Endothelial cell of umbilical vein (primary cell): ENCODE measurements at places on chromosomes 13 and 19. TPM values are rescaled to one million over a fixed set of nuclear protein-coding genes. Genes with fewer than 3 reads are reported as not detected.

IGFLR1 gene
- 2.6 and 3.4 TPM in 2 replicates for total RNA-seq

- no peak for DNase-seq
These were observed 10.3 kb upstream of the ZBTB7A start for GRCh38 chr19:4077007-4077374.

GRCh38 chr13:27969082-27969865 lies at the start of gene CDX2:
TSS of gene CDX2 (minus strand) at chr13:27969315. CDS start at chr13:27969006, 309 bp downstream.
- no peak for DNase-seq

GRCh38 chr13:28012383-28012782 lies 23.9 kb upstream of the URAD start:
- DNase-seq: no peak

ARL11 gene
- 0.20 and 0.23 TPM in 2 replicates for total RNA-seq

- DNase-seq: peak; percentile 31
These were observed 933 bp downstream of the TFPT start for GRCh38 chr19:54114340-54115108.

CDC42EP5 gene
- 73.8 and 85.5 TPM in 2 replicates for total RNA-seq

- no peak for DNase-seq
These were observed 49.4 kb upstream of the RNF113B start for GRCh38 chr13:98226496-98226895.

DNA sequence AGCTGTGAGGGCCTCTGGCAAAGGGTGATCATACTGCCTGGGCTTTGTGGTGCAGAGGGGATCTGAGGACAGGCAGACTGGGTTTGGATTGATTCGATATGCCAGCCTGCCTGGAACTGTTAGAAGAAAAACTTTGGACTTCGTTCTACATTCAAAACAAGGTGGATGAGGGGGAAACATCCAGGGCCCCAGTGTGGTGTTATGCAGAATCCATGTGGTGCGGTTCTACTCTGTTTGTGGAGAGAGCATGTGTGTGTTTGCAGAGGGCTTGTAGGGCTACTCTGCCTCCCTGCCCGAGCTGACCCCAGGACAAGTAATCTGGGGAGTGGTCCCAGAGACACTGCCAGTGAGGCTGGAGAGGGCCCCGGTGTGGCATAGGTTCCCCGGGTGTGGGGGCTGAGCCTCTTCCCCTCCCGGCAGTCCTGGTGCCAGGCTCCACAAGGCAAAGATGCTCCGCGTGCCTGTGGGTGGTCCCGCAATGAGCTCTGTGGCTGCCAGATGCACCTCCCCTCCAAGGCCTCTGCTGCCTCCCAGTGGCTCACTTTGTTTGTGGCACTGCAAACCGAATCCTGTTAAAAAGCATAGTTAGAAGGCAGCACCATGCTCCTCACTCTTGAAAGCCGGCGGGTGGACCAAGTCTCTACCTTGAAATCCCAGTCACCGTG lies 22.3 kb upstream of the TFDP1 start:
- peak; percentile 73 for DNase-seq

PGLYRP1 gene
- not detected in 2 replicates for total RNA-seq

- no peak for DNase-seq
These were observed 155.6 kb upstream of the IRS2 start for GRCh38 chr13:109941951-109942350.

GRK1 gene
- total RNA-seq: not detected in 2 replicates

ATP7B gene
- total RNA-seq: 8.0 TPM in 2 replicates

DNA sequence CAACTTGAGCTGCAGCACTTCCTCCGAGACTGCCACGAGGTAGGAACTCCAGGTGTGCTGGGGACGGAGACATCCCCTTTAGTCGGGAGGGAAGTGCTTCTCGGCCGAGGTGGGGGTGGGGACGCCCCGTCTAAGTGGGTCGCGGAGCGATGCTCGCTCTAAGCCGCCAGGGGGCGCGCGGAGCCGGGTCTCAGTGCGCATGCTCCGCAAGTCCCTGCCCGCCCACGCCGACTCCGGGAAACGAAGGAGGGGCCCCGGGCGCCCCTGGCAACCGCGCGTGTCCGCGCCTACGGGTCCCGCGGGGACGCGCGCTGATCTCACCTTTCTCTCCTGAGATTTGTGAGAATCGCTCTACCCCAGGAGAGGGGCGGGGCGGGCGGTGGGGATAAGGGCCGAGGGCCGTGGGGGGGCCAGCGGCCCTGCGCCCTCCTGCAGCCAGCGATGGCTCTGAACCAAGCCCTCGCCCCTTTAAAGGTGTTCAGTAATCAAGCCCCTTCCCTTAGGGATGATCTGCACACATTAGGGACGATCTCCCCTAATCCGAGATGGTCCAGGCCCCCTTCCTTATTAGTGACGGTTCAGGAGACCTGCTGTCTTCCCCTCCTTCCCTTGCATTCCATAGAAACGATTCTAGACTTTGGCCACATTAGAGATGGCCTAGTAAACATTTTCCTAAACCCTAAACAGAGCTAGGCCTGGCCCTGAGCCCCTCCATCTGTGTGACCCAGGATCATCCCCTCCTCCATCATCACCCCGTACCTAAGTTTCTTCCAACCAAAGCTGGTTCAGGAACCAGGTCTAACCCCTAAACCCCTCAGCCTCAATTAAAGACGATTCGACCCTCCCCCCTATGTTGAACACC lies 47.3 kb upstream of the SHKBP1 start:
- peak; percentile 87 for DNase-seq

SIGLEC8 gene
- total RNA-seq: not detected in 2 replicates

- no peak for DNase-seq
These were observed 111.0 kb upstream of the KL start for GRCh38 chr13:32905063-32905863.

- DNase-seq: peak; percentile 23
These were observed 25.3 kb downstream of the CLEC4M start for GRCh38 chr19:7788178-7788932.

- no peak for DNase-seq
These were observed 150.4 kb upstream of the RXFP2 start for GRCh38 chr13:31588893-31589292.

- no peak for DNase-seq
These were observed 12.6 kb upstream of the MAB21L1 start for GRCh38 chr13:35489050-35489449.

DNA sequence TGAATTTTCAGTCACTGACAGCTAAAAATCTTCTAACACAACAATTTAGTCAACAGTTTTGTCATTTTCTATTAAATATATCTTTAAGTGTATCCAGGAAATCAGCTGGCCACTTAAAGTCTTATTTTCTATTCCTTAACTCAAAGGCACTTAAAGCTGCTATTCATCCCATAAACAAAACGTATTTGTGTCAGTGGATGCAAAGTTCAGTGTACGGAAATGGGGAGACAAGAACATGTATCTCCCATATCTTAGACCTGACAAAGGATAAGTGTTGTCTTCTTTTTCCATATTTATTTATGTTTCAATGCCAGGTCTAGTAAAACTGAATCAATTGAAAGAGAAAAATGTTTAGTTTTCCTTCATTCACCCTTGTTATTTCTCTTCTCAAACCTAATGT lies 409.8 kb upstream of the KLHL1 start:
- DNase-seq: no peak

DNA sequence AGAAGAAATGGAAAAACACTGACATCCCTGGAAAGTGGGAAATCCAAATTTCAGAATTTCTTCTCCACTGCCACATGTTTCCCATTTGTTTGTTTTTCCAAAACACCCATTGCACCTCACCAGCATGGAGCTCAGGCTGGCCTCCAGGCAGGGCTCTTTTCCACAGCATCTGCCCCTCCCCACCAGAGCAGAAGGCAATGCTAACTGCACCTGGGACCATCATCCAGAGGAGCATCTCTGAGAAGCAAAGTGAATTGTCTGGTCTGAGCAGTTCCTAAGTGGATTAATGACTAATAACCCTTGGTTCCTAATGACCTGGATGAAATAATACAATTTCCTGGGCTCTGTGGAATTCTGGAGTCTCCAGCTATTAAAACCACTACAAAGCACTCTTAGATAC lies 8.8 kb upstream of the CYSLTR2 start:
- no peak for DNase-seq

DNA sequence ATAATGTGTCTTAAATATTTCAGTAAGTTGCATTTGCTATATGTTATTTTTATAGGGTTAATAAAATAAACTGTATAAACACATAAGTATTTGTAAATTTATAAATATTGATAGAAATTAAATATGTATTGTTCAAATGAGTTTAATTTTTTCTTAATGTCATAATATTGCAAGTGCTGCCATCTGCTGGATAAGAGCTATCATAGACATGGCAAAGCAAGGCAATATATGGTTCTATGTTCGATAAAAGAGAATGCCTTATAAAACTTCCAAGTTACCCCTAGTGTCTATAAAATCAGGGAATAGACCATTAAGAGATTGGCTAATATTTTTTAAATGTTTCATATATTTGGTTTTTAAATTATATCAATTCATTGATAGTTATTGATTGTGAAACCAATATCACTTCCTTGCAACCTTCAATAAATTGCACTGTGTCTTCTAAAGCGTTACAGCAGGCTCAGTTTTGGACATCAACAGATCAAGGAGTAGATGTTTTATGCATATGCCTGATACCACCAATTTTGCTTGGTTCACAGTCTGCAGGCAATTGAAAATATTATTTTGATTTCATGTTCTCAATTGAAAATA lies 29.0 kb upstream of the SLITRK6 start:
- DNase-seq: peak; percentile 4

TEX26 gene
- total RNA-seq: not detected in 2 replicates

GRCh38 chr13:75399168-75399878 lies 82.6 kb downstream of the TBC1D4 start:
- DNase-seq: no peak

GPR183 gene
- total RNA-seq: not detected in 2 replicates

GRCh38 chr19:1422943-1423342 lies 15.3 kb upstream of the RPS15 start:
- no peak for DNase-seq

- no peak for DNase-seq
These were observed 245.6 kb downstream of the DCT start for GRCh38 chr13:94233837-94234236.
